ENCODE measurements at places on chromosomes 1 and 21.
A peak's percentile ranks its signal among the peaks of the same experiment; 100 is the strongest.

GRCh38 chr1:39230261-39231190 is 26.0 kb downstream of the MACF1 start:
- no peak for DNase-seq

GRCh38 chr1:71510725-71511124 is 429.9 kb upstream of the ZRANB2 start:
- no peak for DNase-seq

DNA sequence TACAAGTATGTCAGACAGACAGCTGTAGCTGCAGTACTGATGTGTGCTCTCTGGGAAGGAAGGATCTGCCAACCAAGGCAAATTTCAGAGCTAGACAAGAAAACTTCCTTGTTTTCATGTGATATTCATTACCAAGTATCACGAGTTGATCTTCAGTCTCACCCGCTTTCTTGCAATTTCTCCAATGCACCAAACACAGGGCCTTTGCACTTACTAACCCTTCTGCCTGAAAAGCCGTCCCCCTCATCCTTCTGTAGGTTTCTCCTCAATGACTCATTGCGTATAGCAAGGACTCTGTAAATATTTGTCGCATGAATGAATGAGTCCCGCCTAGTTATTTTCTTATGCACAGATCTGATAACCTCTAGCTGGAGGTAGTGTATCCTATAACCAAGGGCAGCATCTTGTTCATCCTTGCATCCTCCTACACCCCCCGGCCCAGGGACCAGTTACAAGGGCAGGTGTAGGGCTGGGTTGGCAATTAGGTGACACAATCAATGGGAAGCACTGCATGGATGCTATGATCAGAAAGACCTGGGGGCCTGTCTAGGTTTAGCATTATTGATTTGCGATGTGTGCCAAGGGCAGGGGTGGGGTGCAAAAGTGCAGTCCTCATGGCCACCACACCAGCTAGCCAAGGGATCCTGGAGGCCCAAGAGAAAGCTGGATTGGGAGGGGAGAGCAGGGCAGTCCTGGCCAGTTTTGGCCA is 51.4 kb upstream of the GPR157 start:
- no peak for DNase-seq

- no peak for DNase-seq
Measured at GRCh38 chr1:115262886-115263285, 75.2 kb downstream of the NGF start.

DNA sequence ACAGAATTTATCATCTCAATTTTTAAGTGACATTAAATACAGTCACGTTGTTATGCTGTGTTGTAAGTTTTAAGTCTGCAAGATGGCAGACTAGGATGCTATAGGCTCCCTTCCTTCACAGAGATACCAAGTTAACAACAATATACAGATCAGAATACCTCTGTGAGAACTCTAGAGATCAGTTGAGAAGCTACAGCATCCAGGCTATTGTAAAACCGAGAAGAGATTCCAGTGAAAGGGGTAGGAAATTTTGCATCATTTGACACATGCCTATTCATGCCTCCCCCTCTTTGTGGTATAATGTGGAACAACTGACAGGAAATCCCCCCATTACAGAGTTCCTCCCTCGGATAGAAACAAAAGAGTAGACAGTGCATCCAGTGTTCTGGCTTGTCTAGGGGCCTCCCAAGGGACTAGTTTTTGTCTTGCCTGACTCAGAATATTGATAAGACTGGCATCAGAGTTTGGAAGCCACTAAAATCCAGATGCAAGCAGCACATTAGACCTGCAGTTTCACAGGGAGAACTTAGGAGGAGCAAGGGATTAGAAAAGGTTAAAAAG is 80.6 kb downstream of the LBR start:
- DNase-seq = peak; percentile 35

- DNase-seq = no peak
Measured at GRCh38 chr1:180117764-180118116, 36.9 kb upstream of the QSOX1 start.

DNA sequence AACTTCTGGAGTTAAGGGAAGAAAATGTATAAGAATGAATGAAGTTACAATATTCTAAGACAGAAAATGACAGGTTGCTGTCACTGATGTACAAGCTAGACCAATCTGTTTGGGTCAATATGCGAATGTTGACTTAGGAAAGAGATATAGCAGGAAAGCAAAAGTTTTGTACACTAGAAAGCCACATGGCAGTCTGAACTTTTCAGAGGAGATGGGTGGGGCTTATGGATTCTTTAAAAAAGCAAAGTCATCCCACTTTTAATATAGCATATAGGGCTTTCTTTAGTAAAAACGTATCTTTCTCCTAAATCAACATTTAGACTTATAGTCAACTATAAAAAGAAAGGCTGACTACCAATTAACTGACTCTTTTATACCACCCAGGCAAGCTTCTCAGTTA is 381.2 kb downstream of the PTPRC start:
- DNase-seq = no peak

DNA sequence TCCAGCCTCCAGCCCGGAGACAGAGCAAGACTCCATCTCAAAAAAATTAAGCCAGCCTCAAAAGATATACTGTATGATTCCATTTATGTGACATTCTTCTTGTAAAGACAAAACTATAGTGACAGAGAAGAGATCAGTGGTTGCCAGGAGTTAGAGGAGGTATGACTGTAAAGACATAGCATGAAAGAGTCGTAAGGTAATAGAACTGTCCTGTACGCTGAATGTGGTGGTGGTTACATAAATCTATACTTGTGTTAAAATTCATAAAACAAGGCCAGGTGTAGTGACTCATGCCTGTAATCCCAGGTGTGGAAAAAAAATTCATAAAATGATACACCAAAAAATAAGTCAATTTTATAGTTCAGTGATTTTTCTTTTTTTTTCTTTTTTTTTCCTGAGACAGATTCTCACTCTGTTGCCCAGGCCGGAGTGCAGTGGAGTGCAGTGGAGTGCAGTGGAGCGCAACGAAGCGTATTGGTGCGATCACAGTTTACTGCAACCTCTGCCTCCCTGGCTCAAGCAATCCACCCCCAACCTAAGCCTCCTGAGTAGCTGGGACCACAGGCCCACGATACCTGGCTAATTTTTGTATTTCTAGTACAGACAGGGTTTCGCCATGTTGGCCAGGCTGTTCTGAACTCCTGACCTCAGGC is 84.9 kb upstream of the CXADR start:
- no peak for DNase-seq

DNA sequence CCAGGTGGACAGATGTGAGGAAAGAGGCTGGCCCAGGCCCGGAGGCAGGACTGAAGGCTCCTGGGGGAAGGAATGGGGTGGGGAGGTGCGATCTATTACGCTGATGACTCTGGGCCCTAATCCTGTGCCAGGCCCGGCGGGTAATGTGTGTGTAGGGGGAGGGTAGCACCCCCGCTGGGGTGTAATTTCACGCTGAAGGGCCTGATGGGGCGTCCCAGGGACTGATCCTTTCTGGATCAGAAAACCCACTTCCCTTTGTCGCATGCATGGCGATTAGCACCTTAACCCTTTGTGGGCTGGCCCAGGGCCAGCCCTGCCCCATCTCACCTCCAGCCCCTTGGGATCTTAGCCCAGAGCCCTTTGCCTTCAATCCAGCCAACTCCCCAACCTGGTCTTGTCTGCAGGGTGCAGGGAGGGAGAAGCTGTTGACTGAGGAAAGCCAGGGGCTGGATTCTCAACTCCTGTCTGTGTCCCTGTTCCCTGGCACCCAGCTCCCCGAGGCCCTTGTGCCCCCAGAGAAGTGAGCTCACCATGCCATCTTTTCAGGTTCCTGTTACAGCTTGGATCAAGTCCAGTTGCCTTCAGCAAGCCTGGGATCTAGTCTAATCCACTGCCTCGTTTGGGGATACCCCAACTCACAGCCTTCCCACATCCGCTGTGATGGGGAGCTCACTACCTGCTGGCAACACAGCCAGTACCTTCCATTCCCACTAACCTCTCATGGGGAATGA is 26.0 kb downstream of the KNCN start:
- no peak for DNase-seq

- no peak for DNase-seq
Measured at GRCh38 chr1:223016381-223016780, 126.7 kb downstream of the TLR5 start.

- DNase-seq = no peak
Measured at GRCh38 chr1:53547231-53547790, 88.1 kb downstream of the DMRTB1 start.

DNA sequence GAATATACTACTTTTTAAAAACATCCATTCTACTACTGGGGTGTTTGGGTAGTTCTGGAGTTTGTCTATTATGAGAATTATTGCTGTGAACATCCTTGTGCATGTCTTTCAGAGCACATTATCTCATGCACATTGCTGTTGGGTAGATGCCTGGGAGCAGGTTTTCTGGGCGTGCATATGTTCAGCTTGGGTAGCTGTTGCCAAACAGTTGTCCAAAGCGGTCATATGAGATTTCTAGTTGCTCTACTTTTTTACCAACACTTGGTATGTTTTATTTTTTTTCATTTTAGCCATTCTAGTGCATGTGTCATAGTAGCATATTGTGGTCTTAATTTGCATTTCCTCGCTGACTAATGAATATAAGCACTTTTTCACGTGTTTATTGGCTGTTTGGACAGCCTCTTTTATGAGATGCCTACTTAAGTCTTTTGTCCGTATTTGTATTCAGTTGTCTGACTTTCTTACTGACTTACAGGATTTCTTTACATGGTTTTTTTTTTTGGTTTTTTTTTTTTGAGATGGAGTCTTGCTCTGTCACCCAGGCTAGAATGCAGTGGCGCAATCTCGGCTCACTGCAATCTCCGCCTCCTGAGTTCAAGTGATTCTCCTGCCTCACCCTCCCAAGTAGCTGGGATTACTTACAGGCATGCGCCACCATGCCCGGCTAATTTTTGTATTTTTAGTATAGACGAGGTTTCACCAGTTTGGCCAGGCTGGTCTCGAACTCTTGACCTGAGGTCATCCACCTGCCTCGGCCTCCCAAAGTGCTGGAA is 18.1 kb downstream of the ZDHHC18 start:
- no peak for DNase-seq

DNA sequence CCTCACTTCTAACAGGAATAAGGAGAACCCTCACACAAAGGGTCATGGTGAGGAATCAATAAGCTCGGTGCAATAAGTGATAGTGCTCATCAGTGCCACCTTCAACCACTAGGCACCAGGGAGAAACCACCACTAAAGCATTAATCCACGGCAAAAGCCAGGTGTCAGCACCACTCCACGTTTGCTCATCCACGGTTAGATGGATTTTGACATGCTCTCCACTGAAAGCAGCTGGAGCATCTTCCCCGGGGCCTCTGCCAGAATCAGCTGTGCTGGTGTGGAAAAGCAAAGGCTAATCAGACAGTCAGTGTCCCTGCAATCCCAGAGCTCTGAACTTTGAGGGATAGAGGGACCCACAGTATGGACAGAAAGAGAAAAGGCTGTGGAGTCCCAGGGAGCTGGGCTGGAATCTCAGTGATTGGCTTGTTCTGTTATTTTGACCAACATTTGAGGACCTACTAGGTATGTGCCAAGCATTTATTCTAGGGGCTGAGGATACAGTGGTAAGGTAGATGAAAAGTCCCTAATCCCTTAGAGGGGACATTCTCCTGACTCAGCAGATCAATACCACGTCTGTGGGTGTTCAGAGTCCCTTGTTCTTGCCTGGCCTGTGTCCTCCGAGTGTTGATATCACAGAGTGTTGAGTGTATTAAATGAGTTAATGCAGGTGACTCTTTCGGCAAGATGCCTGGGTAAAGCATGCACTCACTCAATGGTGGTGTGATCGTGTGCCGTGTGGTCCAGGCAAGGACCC is 41.3 kb downstream of the FHAD1 start:
- no peak for DNase-seq

- DNase-seq = no peak
Measured at GRCh38 chr21:35908311-35909078, 151.8 kb downstream of the SETD4 start.

GRCh38 chr1:48524892-48525467 is 53.0 kb upstream of the SPATA6 start:
- no peak for DNase-seq

DNA sequence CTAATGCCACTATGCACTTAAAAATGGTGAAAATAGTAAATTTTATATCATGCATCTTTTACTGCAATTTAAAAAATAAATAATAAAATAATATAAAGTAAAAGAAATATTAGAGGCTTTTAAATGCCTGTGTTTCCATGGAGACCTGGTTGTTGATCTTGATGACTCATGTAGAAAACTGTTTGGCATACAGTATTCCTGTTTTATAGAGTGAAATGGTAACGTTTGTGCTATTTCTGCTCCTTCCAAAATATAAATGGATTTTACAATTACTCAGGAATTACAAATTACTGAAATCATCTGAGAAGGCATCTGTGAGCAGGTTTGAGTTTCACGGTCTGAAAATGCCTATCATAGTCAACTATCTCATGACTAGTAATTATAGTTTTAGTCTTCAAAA is 98.4 kb upstream of the USP25 start:
- no peak for DNase-seq

DNA sequence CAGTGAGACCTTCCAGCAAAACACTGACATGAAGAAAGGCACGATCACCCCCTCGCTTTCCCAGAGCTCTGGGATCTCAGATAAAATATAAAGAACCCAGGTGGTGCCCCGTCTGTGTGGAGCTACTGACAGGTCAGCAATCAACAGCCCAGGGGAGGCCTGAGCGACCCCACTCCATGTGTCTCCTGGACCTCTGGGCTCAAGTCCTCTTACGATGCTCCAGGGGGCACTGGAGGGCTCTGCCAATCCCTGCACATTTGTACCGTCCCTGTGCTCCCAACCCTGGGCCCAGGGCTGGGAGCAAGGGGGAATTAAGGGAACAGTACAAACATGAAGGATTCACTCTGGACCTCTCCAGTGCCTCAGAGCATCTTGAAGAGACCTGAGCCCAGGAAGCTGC is 12.5 kb downstream of the S100A7A start:
- DNase-seq = no peak

DNA sequence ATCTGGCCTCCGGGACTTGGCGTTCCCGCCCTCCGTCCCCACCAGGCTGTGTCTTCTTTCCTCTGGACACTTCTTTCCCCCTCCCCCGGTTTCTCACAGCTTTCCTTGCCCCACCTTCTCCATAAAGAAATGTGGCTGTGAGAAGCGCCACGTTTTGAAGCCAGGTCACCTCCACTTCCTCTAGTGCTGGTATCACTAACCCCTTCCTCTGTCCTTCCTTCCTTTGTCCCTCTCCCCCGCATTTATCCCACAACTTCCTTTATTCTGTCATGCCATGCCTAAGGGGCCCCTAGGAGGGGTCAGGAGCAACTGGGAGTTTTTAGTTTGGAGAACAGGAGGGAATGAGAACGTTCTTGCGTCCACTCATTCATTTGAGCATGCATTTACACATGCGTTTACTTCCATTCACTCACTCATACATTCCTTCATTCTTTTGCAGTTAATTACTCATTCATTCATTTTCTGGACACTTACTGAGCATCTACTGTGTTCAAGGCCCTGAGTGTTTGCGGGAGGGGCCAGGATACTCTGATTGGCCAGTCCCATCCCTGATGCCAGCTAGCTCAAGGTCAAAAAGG is 5.0 kb upstream of the ACOT11 start:
- DNase-seq = no peak

DNA sequence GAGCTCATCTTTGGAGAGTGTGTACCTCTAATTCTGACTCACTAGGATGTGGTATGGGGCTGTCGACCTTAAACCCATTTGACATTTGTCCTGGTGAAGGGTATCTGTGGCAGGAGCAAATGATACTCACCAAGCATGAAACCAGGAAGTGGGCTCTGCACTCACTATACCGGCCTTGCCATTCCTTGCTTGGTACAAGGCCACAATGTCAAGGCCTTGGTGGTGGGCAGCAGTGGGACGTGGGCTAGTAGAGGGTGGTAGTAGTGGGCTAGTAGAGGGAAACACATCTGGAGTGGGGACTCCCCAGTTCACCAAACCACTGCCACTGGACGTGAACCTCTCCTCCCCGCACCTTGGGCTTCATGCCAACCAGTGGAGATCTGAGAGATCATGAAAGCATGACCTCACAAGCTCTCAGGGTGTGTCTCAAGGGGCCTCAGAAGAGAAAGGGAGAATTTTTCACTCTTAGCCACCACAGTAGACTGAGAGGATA is 11.5 kb downstream of the TNFSF4 start:
- no peak for DNase-seq
